Memory B cell (primary cell): ENCODE measurements at places on chromosomes 2 and 18.

GRCh38 chr2:158138255-158138654 is 36.6 kb downstream of the UPP2 start:
- no peak for DNase-seq

GRCh38 chr2:11875481-11875880 is 129.0 kb downstream of the LPIN1 start:
- no peak for DNase-seq

DNA sequence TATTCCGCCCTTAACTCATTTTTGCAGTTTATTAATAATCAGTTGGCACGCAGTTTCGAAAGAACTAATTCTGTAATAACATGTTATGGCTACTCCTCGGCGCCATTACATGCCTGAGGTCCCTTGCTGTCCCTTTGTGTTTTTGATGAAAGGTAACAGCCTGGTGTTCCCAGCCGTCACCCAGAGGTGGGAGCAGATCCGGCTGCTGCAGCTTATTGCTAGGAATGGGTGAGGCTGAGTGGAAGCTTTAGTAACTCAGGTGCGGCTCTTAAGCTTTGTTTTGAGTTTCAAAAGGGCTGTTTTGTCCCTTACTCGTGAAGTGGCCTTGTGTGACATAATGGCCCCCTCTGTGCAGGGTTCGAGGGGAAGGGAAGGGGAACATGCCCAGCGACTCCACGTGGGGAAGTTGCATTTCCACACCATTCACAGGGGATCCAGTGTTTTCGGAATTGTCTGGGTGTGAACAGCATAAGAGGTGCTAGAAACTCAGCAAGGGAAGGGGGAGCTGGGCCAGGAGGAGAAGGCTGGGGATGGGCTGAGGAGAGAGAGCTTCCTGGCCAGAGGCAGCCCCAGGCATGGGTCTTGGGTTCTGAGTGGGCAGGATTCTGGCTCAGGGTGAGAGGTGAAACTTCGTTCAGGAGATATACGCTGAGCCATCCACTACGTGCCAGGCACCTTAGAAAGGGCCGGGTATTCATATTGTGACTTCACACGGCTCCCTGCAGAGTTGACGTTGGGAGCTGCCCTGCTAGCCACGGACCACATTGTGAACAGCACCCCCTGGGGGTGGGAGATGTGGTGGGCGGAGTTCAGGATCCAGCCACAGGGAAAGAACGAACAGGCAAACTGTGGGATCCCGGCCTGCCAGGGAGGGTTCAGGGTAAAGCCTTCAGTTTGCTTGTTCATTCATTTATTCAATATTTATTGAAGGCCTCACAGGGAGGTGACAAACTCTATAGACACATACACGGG is 84.4 kb downstream of the TGOLN2 start:
- no peak for DNase-seq

- no peak for DNase-seq
Observed at GRCh38 chr18:56919190-56919589, 227.7 kb upstream of the BOD1L2 start.

GRCh38 chr2:219630770-219631405 is 3.5 kb downstream of the SLC4A3 start:
- no peak for DNase-seq

GRCh38 chr2:208489687-208490086 is 83.1 kb downstream of the PTH2R start:
- no peak for DNase-seq

DNA sequence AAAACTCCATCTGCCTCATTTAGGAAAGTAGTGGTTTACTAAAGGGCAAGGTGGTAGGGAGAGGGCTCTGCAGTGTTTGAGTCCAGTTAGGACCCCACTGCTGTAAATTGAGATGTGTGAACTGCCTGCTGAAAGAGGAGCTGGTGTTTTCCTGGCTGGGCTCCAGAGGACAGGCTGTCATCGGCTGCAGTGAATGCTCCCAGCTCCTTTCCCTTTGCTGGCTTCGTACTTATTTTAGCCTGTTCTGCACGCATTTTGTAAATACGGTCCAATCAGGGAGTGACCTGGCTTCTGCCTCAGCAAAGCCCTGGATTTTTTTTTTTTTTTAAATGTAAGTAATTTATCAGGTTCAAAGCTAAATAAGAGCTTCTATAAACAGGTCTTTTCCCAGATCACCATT is 37.5 kb downstream of the SLC4A3 start:
- DNase-seq = no peak

- no peak for DNase-seq
Observed at GRCh38 chr2:229230256-229230655, 40.8 kb downstream of the PID1 start.

DNA sequence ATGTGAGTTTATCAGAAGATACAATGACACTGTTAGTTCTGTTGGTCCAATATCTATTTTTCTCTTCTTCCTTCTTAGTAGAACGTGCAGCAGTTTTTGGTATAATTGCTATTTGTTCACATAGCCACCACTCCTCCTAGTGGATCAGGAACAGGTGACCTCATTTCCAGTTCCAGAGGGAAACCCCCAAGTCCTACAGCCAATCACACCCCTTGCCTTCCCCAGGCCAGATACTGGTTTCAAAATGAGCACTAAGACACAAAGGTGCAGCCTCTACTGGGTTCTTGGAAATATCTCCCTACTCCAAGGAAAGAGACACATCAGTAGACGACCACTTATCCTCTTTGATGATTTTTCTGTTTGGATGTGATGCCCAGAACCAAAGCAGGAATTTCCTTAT is 103.2 kb downstream of the TCF4 start:
- no peak for DNase-seq

DNA sequence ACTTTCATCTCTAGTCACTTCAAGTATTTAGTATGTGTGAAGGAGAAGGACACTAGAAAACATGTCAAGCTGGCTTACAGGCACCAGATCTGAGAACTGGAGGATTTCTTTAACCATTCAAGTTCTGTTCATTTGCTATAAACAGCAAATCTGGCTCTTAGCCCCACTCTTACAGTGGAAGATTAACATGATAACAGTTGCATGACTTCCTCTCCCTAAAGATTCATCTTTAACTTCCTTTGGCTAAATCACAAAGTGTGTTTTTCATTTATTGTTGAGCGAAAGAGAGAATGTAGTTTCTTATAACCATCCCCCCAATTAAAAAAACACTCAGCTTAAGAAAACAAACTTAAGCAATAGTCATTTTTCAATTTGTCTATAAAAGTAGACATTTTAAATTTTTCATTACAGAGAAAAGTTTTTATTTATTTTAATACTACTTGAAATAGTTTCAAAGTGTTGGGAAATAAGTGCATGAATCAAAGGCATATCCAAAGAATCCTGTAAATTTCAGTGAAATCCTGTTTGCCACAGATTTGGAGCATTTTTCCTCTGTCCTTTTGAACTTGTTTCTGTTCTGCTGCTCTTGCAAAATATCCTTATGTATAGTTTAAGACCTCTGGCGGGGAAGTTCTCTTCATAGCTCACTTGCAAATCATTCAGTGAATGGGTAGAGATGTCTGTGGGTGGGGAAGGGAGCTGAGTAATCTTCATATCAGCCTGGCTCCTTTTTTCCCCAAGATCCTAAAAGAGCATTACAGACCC is 241.0 kb upstream of the RBBP8 start:
- no peak for DNase-seq

DNA sequence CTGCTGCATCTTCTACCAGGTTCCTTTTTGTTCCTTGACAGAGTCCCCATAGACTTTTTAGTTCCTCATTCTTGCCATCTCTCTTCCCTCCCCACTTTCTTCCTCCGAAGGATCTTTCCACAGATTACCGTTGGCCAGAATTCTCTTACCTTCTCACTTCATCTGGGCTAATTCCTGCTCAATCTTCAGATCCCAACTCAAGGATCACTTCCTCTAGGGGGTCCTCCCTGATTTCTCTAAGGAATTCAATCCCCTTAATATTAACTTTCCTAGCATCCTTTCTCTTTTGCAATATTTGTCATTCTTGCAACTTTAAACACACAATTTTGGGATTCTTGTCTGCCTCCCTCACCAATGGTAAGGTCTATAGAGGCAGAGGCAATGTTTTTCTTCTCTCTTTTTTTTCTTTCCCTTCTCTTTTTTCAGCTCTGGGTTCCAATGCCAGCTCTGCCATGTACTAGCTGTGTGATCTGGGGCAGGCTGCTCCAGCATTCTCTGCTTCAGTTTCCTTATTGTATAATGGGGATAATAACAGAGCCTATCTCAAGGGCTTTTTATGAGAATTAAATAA is 5.4 kb upstream of the KCNE4 start:
- no peak for DNase-seq

GRCh38 chr2:5561006-5561405 is 131.2 kb upstream of the SOX11 start:
- no peak for DNase-seq

GRCh38 chr18:12744103-12744502 is 41.3 kb downstream of the PSMG2 start:
- no peak for DNase-seq

DNA sequence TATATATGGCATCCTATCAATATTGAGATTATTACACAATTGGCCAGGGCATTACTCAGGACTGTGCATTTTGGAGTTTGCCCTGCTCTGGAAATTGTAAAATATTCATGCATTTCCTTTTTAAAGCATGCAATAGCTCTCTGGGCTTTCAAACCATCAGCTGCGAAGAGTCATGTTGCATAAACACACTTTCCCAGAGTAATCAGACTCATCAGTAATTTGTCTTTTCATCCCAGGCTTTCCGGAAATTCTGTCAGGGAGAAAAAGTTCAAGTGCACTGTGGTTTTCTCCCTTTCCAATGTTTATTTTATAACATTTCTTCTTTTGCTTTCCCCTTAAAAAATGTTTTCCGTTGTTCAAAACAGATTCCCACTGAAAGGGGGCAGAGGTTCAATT is 38.9 kb upstream of the FHL2 start:
- DNase-seq = no peak

DNA sequence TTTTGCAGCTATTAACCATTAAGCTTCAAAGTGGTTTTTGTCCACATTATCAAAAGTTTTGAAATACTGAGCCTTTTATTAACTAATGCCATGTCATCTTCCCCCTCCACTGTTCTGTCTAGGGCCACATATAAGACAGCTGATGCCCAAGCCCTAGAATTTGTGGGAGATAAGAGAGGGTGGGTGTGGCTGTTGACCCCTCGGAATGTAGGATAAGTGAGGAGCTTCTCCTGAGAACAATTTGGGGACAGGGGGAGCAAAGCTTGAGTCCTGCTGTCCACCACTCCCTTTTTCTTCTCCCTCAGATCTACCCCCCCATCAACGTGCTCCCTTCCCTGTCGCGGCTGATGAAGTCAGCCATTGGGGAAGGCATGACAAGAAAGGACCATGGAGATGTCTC is 14.3 kb upstream of the ANKRD53 start:
- DNase-seq = no peak

GRCh38 chr2:48984922-48985321 is 169.4 kb downstream of the FSHR start:
- DNase-seq = no peak

DNA sequence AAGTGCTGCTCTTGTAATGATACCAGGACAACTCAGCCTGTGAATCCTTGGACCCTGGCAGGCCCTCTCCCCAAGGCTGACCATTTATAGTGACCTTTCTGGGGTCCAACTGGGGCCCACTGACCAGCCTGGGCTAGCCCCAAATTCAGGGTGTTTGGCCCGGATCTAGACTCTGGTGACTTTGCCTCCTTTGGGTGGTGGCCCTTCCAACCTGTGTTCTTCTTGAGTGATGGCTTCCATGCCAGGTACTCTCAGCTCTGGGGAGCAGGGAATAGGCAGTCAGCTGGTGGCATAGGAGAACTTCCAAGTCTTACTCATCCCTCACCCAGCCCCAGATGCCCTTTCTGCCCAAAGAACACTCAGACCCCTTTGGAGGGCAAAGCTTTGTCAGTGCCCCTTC is 10.3 kb downstream of the MYO7B start:
- no peak for DNase-seq

DNA sequence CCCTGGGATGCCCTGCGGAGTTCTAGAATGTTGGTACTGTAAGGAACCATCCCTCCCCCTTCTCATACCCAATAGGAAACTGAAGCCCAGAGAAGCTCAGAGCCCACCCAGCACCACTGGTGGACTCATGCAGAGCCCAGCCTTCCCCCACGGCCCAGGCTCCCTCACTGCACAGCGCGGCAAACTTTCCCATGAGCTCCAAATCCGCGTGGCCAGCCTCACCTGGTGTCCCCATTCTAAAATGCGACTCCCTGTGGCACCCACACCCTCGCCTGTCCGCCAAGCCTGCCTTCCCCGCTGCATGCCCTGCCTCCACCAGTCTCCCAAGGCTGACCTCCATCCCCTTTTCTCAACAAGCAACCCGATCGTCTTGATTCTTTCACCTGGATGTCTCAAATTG is 51.1 kb downstream of the PTGR3 start:
- no peak for DNase-seq

- no peak for DNase-seq
Observed at GRCh38 chr2:16446706-16447105, 218.9 kb downstream of the CYRIA start.

GRCh38 chr2:241399941-241400922 is 44.1 kb downstream of the FARP2 start:
- DNase-seq = no peak

GRCh38 chr2:169507698-169508097 is 1.8 kb upstream of the KLHL41 start:
- DNase-seq = no peak

DNA sequence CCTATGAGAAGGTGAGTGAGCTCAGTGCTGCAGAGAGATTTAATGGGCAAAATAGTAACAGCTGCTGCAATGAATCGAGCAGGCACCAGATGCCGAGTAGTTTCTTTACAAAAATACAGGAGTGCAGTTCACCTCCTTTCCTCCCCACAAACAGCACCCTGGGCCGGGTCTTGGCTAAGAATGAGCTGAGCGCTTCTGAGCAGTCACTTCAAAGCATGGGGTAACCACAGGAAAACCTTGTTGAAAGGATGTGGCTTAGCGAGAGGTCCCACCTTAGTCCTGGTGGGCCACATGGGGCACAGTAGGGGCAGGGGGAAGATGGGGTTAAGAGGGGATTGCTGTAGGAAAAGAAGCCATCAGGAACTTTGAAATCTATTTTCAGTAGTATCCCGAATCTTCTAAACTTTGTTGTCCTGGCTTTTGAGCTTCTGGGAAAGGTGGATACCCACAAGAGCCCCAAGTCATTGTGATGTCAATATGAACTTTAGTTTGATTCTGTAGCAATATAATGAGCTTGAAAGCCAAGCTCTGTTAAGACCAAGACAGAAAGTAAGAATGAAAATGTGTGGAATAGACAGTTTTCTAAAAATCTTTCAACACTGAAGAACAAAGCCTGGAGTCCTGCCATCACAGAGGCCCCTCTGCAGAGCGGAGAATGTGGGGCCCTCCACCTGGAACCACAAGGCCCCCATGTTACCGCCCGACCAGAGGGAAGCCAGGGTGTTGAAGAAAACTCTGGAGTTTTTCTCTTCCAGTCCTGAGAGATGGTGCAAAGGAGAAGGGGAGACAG is 101.0 kb upstream of the ZNF236 start:
- DNase-seq = no peak
